Progenitor cell of endocrine pancreas (in vitro differentiated cells): ENCODE measurements at places on chromosomes 5 and 9. TPM values are rescaled to one million over a fixed set of nuclear protein-coding genes. Genes with fewer than 3 reads are reported as not detected.
A peak's percentile ranks its signal among the peaks of the same experiment; 100 is the strongest.

GRIN3A gene
- 0.42 and 0.48 TPM in 2 replicates for total RNA-seq

SV2C gene
- 0.27 and 0.48 TPM in 2 replicates for total RNA-seq

CAPSL gene
- 0.93 and 1.1 TPM in 2 replicates for total RNA-seq

FOXD1 gene
- total RNA-seq: 0.19 and 0.29 TPM in 2 replicates

SMIM33 gene
- total RNA-seq: not detected in 2 replicates

PDGFRB gene
- 1.2 and 2.3 TPM in 2 replicates for total RNA-seq

IFNA2 gene
- total RNA-seq: not detected in 2 replicates

TRIM36 gene
- total RNA-seq: 5.3 and 9.4 TPM in 2 replicates

NR5A1 gene
- 0.36 and 0.49 TPM in 2 replicates for total RNA-seq

CLTB gene
- 27.9 and 29.1 TPM in 2 replicates for total RNA-seq

GABRA1 gene
- total RNA-seq: 0.19 TPM in 1 of 2 replicates, not detected in the other

DAB2IP gene
- 63.2 and 67.8 TPM in 2 replicates for total RNA-seq

PCDHAC2 gene
- 1.8 and 1.9 TPM in 2 replicates for total RNA-seq

FAM221B gene
- not detected in 2 replicates for total RNA-seq

GRCh38 chr5:65203746-65204145 lies 278.0 kb downstream of the ADAMTS6 start:
- no peaks in the 10 kb centered on the region for H3K36me3 ChIP-seq
- H3K27me3 ChIP-seq: no peaks in the 10 kb centered on the region
- no peak overlapping the region for H3K4me3 ChIP-seq
- no peak overlapping the region for H3K27ac ChIP-seq
- no peaks in the 10 kb centered on the region for H3K4me1 ChIP-seq

DNA sequence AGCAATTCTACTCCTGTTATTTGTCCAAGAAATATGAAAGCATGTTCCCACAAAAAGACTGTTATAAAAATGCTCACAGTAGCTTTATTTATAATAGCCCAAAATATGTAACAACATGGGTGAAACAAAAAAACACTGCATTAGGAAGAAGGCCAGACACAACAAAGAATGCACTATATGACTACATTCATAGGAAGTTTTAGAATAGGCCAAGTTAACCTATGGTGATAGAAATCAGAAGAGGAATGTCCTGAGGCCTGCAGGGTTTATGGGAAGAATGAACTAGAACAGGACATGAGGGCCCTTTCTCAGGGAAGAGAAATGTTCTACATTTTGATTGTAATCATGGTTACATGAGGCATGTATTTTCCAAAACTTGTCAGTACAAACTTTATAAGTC lies 24.7 kb upstream of the TAS2R1 start:
- no peak overlapping the region for H3K4me3 ChIP-seq
- H3K4me1 ChIP-seq: no peaks in the 10 kb centered on the region
- DNase-seq: no peak
- H3K36me3 ChIP-seq: no peaks in the 10 kb centered on the region
- H3K27me3 ChIP-seq: no peaks in the 10 kb centered on the region

- no peak overlapping the region for H3K27ac ChIP-seq
- DNase-seq: no peak
- H3K27me3 ChIP-seq: peaks cover 8% of the 10 kb centered on the region
- H3K4me3 ChIP-seq: no peak overlapping the region
Measured at GRCh38 chr9:76292246-76292645, 102.0 kb downstream of the RFK start.

GRCh38 chr5:135153259-135153658 lies 119.2 kb upstream of the PITX1 start:
- H3K27ac ChIP-seq: no peak overlapping the region
- H3K36me3 ChIP-seq: no peaks in the 10 kb centered on the region
- H3K27me3 ChIP-seq: peaks cover 7% of the 10 kb centered on the region
- H3K4me1 ChIP-seq: no peaks in the 10 kb centered on the region
- H3K4me3 ChIP-seq: no peak overlapping the region

DNA sequence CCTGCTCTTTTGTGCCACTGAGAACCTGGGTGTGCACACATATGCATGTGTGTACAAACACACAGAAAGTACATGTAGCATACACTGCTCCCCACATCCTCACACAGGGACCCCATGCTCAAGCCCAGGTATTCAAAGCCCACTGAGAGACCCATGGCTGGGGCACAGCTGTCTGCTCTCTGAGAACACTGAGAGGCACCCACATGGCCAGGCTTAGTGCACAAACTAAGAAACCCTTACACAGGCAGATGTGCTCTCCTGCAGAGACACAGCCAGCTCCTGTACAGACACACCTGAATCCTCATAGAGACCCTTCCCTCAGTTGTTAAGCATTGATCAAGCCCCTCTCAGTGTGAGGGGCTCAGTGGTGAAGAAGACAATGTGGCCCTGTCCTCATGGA lies 92.5 kb downstream of the CACNA1B start:
- no peaks in the 10 kb centered on the region for H3K4me1 ChIP-seq
- no peaks in the 10 kb centered on the region for H3K36me3 ChIP-seq
- peaks cover 6% of the 10 kb centered on the region for H3K27me3 ChIP-seq
- peak overlapping the region; percentile 26 for H3K27ac ChIP-seq
- no peak for DNase-seq
- H3K4me3 ChIP-seq: no peak overlapping the region

GRCh38 chr5:981456-981855 lies 27.1 kb upstream of the NKD2 start:
- no peaks in the 10 kb centered on the region for H3K4me1 ChIP-seq
- H3K4me3 ChIP-seq: no peak overlapping the region
- H3K27ac ChIP-seq: no peak overlapping the region
- DNase-seq: no peak
- no peaks in the 10 kb centered on the region for H3K36me3 ChIP-seq

GRCh38 chr9:99103901-99104458 lies 933 bp upstream of the TGFBR1 start:
- H3K4me1 ChIP-seq: peaks cover 33% of the 10 kb centered on the region
- peak overlapping the region; percentile 14 for H3K27ac ChIP-seq
- peak overlapping the region; percentile 78 for H3K4me3 ChIP-seq
- no peak for DNase-seq
- no peaks in the 10 kb centered on the region for H3K36me3 ChIP-seq
- H3K27me3 ChIP-seq: peaks cover 17% of the 10 kb centered on the region

GRCh38 chr5:96745844-96746531 lies 61.8 kb downstream of the ERAP1 start:
- no peak for DNase-seq
- no peak overlapping the region for H3K4me3 ChIP-seq
- H3K36me3 ChIP-seq: peaks cover 27% of the 10 kb centered on the region
- peaks cover 7% of the 10 kb centered on the region for H3K4me1 ChIP-seq
- peak overlapping the region; percentile 77 for H3K27ac ChIP-seq
- H3K27me3 ChIP-seq: no peaks in the 10 kb centered on the region

GRCh38 chr9:87714819-87715218 lies 11.1 kb upstream of the CTSL start:
- H3K36me3 ChIP-seq: no peaks in the 10 kb centered on the region
- peaks cover 2% of the 10 kb centered on the region for H3K27me3 ChIP-seq
- H3K4me3 ChIP-seq: no peak overlapping the region
- peaks cover 7% of the 10 kb centered on the region for H3K4me1 ChIP-seq
- H3K27ac ChIP-seq: peak overlapping the region; percentile 87

DNA sequence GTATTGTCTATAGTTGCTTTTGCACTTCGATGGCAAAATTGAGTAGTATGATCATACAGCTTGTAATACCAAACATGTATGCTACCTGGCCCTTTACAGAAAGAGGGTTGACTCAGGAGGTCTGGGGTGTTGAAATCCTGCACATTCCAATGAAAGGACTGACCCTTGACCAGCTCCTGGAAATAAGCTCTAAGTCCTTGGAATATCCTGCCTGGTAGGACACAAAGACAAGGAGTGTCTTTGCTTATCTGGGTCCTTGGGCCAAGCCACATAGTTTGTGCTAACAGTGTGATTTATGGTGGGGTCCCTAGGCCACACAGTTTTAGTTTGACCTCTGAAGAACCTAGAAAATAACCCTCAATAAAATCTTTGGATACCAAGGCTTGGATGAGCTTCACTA lies 89.3 kb upstream of the FTMT start:
- no peak for DNase-seq
- H3K4me1 ChIP-seq: peaks cover 1% of the 10 kb centered on the region
- H3K36me3 ChIP-seq: no peaks in the 10 kb centered on the region
- no peak overlapping the region for H3K27ac ChIP-seq
- H3K27me3 ChIP-seq: no peaks in the 10 kb centered on the region

GRCh38 chr5:101393795-101394450 lies 490.8 kb upstream of the ST8SIA4 start:
- H3K4me3 ChIP-seq: no peak overlapping the region
- H3K36me3 ChIP-seq: peaks cover 2% of the 10 kb centered on the region
- DNase-seq: no peak
- H3K4me1 ChIP-seq: no peaks in the 10 kb centered on the region

GRCh38 chr5:137622850-137623249 lies 113.0 kb downstream of the KLHL3 start:
- no peak for DNase-seq
- H3K4me1 ChIP-seq: no peaks in the 10 kb centered on the region
- H3K36me3 ChIP-seq: peaks cover 8% of the 10 kb centered on the region
- no peak overlapping the region for H3K27ac ChIP-seq
- no peaks in the 10 kb centered on the region for H3K27me3 ChIP-seq

DNA sequence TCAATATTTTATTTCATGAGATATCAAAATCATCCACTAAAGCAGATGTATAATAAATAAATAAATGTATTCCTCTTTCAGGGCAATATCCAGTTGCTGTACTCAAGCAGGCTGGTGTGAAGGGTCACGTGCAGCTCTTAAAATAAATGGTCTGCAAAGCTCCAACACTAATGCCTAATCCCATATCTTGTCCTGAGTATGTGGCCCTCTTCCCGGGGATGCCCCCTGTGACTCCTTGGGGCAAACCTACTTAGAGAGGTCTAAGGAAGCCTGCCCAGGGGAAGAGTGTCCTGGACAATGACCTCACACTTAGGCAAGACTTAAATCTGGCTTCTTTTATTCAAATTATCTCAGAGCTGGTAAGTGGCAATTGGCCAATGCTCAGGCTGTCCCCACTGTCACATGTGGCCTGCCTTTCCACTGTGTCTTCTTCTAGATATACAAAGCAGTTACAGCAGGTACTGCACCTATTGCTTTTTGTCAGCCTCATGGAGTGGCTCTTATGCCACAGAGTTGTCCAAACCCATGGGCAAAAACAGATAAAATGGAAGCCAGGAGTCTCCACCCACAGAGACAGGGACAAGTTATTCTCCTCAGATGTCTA lies 55.3 kb downstream of the SEMA5A start:
- H3K4me3 ChIP-seq: no peak overlapping the region
- no peak for DNase-seq
- no peak overlapping the region for H3K27ac ChIP-seq

DNA sequence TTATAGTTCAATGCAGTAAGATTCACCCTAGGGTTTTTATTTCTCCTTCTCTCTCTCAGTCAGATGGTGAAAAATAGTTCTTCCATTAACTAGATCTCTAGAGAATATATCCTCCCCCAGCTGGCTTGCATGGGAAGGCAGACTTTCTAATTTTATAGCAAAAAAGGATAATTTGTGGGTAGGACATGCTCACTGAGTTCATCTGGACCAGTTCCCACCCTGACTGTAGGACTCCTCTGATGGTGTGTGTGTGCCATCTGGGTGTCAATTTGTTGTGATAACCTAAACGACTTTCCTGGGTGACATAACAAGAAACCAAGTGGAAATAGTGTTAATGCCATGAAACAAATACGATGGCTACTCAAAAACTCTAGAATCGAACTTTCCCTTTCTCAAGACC lies 44.9 kb downstream of the APBA1 start:
- H3K27me3 ChIP-seq: no peaks in the 10 kb centered on the region
- DNase-seq: no peak
- H3K27ac ChIP-seq: no peak overlapping the region
- no peak overlapping the region for H3K4me3 ChIP-seq

DNA sequence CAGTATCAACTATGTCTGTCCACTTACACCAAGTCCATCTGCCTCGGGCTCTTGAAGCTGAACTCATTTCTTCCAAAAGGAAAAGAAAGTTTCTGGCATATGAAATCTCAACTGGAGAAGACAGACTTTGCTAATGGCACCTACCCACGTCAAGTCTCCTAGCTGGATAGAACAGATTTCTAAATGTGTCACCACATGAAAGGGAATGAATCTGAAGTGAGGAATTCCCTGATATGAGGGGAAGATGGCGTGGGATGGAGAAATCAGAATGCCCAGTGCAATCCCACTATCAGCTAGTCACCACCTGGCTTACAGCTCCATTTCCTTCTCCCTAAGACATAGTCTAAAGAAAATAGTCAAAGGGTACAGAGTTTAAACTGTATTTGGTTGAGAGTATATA lies 144.7 kb downstream of the PAPPA start:
- H3K27me3 ChIP-seq: peaks cover 14% of the 10 kb centered on the region
- no peak for DNase-seq
- H3K27ac ChIP-seq: no peak overlapping the region

DNA sequence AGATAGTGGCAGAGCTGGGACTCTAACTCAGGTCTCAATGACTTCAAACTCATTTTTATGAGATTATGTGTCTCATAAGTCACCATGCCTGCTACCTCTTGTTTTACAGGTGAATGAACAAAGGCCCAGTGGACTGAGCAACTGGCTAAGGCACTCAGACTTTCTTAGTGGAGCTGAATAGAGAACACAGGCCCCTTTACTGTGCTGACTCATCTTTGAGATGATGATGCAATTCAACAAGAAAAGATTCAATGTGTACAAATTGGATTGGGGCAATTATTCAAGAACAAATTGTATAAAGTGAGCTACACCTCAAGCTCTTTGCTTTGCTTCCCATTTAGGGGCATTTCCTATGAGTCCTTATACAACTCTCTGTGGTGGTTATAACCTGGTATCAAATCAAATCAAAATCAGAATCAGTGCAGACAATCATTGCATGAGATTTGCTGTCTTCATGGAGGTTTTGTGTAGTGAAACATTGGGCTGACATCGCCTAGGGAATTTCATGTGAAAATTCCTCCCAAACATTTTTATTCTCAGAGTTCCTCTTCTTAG lies 84.3 kb upstream of the PPP2R2B start:
- H3K27ac ChIP-seq: no peak overlapping the region
- H3K4me3 ChIP-seq: no peak overlapping the region
- H3K36me3 ChIP-seq: no peaks in the 10 kb centered on the region

- peaks cover 13% of the 10 kb centered on the region for H3K27me3 ChIP-seq
- peaks cover 8% of the 10 kb centered on the region for H3K4me1 ChIP-seq
- H3K36me3 ChIP-seq: no peaks in the 10 kb centered on the region
- H3K4me3 ChIP-seq: no peak overlapping the region
Measured at GRCh38 chr9:133506653-133507038, 18.1 kb downstream of the MYMK start.
